ENCODE measurements at places on chromosomes 7 and 10. TPM values are rescaled to one million over a fixed set of nuclear protein-coding genes. Genes with fewer than 3 reads are reported as not detected.

The EPHA1 gene
- 0.21 TPM for total RNA-seq

The MYO3A gene
- not detected for total RNA-seq

The MYPN gene
- total RNA-seq, result not detected

The PRKCQ gene
- 0.97 TPM for total RNA-seq

The NUP205 gene
- 104 TPM for total RNA-seq

DNA sequence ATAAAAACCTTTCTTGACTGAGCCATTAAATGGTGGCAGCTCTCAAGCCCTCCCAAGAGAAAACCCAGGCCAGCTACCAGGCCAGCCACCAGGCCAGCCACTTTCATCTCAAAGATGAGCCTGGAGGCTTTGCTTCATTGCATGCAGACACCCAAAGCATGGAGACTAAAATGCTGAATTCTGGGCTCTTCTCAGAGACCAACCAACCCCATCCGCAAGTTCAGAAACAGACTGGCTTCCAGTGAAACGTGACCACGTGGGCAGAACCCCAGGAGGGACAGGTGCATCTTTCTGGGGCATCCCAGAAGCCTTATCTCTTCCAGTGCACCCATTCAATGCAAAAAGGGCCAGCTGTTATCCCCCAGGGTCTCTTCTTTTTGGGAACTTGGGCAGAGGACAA, 20.9 kb downstream of the CHST15 start:
- DNase-seq, result no peak

DNA sequence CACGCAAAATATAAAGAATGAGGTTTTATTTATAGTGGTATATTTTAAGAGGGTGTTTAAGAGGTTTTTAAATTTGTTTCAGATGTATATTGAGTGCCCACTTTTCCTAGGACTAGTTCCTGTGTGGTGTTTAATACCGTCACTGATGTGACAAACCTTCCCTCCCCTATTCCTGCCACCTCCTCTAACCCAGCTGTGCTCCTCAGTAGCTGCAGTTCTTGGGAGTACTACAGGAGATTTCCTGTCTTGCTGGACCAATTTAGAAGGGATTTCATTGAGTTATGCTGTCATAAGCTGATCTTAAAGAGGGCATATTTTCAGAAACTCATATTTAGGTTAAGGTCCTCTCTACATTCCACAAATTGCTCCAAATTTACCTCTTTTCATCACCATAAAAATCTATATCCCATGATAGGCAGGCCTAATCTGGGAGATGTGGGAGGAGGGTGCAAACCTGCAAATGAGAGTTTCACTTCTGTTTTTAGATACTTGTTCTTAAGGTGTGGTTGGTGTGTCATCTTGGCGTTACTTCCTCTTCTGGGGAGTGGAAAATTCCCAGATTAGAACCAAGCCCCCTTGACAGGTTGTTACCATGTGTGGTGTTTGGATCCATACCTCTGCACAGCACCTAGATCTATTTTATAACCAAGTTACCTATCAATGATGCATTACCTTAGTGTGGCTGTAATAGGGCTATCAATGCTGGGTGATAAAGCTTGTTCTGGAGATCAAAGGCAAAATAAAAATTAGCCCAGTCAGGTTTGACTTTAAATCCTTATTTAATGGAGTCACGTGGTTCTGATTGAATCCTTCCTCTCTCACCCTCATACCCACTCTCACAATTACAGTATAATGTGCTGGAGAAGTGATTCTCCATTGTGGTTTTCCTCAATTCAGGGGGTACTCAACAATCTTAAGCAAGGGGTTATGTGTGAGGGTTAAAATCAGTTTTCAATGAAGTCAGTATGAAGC, 141.1 kb downstream of the CDK14 start:
- peak; percentile 86 for DNase-seq

DNA sequence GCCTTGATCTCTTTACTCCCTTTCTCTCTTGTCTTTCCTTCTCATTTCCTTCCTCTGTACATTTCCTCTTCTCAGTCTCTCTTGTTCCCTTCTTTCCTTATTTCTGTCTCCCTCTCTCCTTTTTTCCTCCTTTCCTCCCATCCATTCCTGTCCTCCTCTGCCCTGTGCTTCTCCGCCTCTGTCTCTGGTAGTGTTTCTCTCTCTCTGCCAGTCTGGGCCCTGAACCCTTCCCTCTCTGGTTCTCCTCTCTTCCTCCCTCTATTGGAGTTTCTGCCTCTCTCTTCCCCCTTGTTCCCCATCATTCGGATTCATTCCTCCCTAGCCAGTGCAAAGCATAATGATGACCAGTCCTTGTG, 13.2 kb upstream of the PAX2 start:
- no peak for DNase-seq

DNA sequence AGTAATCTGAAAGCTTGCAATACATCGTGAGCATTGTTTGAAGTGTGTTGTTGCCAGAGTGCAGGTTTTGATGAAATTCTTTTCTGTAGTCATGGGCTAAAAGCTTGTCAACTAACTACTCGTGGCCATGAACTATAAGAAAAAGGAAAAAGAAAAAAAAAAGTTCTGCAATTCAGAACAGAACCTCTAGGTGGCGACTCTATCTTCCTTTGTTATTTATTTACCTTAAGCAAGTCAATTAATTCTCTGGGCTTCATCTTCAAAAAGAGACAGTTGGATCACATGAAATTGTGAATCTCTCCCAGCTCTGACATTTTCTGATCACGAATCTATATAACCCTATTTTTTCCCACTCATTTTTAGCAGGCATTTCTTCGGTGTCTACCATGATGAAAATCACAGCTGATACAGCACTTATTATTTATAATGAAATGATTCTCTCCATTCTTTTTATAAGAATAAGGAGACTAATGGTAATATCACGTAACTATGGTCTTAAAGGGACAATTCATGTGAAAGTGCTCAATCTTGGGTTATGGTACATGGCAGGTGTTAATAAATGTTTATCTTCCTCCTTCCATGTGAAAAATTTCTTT, 18.8 kb downstream of the TMEM196 start:
- DNase-seq, result peak; percentile 15

GRCh38 chr10:59265141-59265540, 88.7 kb downstream of the PHYHIPL start:
- DNase-seq, result no peak

DNA sequence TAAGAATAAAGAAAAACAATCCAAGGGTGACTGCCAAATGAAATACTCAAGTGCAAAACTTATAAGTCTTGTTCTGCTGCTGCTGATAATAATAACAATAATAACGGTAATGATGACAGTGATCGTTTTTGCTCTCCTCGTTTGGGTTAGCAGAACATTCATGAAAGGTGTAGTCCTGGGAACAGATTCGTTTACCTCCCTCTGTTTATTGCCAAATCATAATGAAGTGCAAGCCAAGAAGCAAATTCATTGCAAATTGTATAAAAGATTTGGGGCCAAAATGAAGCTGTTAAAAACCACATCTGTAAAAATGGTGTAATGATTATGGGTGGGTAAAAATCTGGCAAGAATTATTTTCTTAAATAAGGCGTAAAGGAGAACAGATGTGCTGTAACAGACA, 587.2 kb upstream of the MKI67 start:
- no peak for DNase-seq

DNA sequence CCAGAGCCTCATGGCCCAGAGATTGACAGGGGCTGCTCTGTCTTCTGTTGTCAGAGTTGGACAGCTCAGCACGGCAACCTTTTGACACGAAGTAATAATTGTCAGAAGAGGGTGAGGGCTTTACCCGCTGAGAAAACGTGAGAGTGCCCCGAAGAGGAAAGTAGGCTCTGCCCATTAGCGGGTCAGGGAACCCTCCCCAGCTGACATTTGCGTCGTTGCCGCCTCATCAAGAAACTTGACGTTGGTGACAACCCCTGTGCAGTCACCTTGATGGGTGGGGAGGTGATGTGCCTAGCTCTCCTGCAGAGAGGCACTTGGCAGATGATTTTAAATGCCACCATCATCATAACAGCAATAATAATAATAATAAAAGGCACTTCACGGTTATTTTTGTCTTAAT, 202.1 kb downstream of the USP6NL start:
- no peak for DNase-seq

DNA sequence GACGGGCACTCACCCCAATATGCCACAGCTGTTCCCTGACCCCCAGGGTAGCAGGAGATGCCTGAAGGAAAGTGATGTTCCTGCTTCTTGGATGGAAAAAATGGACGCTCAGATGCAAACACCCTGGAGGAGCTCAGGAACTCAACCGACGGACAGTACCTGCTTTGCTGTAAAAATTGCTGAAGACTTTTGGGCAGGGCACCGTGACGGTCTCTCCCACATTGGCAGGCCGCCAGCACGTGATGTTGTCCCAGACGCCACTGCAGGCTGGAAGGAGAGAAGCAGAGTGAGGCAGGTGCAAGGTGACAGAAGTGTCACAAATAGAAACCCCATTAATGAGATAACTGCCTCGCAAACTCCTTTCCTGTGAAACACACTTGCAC, 35.0 kb downstream of the VIPR2 start:
- DNase-seq, result no peak

DNA sequence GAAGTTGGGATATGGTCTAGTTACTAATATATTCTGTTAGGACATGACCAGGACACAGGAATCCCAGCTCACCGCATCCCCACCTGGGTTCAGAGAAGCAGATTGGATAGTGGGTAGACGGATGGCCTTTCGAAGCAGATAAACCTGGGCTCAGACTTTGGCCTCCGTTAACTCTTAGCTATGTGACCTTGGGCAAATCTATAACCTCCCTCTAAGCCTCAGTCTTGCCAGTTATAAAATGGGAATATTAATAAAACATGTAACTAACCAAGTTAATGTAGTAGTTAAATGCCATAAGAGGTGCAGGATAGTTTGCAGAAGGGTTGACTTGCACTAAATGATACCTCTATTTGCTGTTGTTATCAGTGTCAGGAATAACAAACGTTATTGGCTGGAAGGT, 127.6 kb upstream of the JCAD start:
- no peak for DNase-seq

DNA sequence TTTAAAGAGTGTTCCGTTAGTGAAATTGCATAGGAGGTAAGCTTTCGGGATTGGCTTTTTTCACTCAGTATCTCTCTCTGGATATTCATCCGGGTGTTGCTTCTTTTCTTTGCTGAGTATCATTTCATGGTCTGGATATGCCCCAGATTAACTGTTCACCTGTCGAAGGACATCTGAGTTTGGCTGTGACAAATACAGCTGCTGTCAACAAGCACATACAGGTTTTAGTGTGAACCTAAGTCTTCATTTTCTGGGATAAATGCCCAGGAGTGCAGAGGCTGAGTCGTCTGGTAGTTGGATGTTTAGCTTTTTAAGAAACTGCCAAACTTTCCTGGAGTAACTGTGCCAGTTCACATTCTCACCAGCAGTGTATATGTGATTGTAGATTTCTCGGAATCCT, 5.6 kb downstream of the DOCK1 start:
- DNase-seq, result no peak

GRCh38 chr7:98460902-98461301, 60.0 kb upstream of the BAIAP2L1 start:
- no peak for DNase-seq

- DNase-seq, result no peak
Observed at GRCh38 chr7:112346381-112347060, 103.7 kb upstream of the IFRD1 start.

GRCh38 chr7:154198481-154198880, 146.3 kb downstream of the DPP6 start:
- no peak for DNase-seq

GRCh38 chr7:115722302-115722977, 308.1 kb downstream of the TFEC start:
- no peak for DNase-seq

- no peak for DNase-seq
Observed at GRCh38 chr10:35130663-35131062, 4.0 kb downstream of the CREM start.

- DNase-seq, result no peak
Observed at GRCh38 chr10:80405035-80405434, 3.3 kb upstream of the PRXL2A start.
